ENCODE measurements at places on chromosomes 3 and 15.

- DNase-seq, result peak; percentile 70
Observed at GRCh38 chr3:69209413-69209812, 87.0 kb upstream of the LMOD3 start.

GRCh38 chr3:13280811-13281506, 139.2 kb downstream of the NUP210 start:
- peak; percentile 70 for DNase-seq

- no peak for DNase-seq
Observed at GRCh38 chr3:70308760-70309159, 3.7 kb downstream of the MDFIC2 start.

DNA sequence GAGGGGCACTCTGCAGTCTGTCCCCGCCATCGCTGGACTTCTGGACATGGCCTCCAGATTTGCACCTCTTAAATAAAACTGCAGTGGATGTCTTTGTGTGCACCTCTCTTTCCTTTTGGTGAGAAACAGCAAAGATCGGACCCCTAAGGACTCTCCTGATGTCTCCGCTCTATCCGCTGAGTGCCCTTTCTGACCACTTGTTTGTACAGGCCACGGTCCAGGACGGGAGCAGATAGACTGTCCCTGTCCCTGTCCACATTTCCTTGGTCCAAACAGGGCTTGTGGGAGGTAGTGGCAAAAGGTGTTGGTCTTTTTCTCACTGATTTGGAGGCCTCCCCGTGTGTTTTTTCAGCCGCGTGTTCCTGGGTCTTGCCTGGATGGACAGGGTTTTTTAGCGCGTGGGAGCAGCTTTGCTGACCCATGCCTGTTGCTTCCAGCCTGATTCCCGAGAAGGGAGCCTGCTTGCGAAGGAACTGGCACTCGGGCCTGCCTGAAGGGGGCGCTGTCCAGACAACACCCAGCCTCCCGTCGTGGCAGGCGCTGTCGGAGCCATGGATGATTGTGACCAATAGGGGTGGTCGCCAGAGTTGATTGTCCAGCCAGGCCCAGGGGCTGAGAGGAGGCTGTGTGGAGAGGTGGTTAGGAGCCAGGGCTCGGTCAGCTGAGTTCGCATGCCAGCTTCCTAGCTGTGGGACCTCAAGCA, 13.2 kb upstream of the STAB1 start:
- DNase-seq, result no peak

- DNase-seq, result no peak
Observed at GRCh38 chr3:124780356-124780755, 50.1 kb downstream of the UMPS start.

DNA sequence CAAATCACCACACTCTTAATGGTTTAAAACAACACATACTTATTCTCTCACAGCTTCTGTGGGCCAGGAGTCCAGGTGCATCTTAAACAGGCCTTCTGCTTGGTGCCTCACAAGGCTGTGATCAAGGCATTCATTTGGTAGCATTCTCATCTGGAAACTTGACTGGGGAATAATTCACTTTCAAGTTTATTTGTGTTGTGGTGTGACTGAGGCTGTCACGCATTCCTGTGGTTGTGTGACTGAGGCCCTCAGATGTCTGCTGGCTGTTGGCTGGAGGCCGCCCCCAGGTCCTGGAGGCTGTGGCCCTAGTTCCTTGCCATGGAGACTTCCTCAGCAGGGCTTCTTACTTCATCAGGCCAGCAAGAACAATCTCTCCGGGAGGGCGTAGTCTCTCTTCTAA, 16.9 kb upstream of the FAM3D start:
- peak; percentile 62 for DNase-seq

DNA sequence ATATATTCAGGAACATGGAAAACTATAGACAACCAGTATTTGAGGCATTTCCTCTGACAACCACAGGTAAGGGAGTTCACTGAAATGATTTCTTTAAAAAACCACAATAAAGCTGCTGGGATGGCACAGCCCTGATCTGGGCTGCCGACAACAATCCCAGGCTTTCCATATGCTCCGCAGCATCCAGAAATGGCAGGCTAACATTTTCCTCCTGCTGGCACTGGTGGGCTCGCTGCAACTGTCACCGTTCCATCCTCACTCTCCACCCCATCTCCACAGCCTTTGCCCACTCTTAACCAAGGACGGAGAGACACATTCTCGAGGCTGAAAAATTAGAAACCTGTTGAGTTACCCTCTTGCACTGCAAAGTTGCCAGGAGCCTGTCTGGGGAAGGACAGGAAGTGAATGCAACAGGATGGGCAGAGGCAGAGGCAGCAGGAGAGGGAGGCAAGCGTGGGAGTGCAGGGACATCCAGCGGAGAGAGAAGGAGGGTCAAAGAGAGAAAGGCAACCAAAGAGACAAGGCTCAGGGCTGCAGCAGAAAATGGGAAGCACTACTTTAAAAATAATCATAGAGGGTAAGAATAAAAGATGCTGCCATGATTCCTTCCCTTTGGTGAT, 79.0 kb upstream of the ARRDC4 start:
- DNase-seq, result no peak

GRCh38 chr3:44506961-44507360, 29.5 kb upstream of the ZNF445 start:
- DNase-seq, result no peak

DNA sequence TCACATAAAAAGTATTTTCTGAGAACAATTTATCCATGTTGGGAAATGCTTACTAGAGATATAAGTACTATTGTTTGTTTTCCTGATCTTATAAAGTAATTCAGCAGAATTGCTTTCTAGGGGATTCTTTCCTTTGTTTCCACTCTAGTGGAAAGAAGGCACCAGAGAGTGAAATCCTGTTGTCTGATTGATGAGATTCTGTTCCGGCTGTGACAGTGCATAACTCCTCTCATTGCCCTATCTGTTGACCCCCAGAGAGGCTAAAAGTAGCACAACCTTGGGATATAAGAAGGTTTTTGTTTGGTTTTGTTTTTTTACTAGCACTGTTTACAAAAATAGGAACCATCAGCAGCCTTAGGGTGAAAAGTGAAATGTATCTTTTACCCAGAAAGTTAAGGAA, 114.1 kb downstream of the ALCAM start:
- no peak for DNase-seq

DNA sequence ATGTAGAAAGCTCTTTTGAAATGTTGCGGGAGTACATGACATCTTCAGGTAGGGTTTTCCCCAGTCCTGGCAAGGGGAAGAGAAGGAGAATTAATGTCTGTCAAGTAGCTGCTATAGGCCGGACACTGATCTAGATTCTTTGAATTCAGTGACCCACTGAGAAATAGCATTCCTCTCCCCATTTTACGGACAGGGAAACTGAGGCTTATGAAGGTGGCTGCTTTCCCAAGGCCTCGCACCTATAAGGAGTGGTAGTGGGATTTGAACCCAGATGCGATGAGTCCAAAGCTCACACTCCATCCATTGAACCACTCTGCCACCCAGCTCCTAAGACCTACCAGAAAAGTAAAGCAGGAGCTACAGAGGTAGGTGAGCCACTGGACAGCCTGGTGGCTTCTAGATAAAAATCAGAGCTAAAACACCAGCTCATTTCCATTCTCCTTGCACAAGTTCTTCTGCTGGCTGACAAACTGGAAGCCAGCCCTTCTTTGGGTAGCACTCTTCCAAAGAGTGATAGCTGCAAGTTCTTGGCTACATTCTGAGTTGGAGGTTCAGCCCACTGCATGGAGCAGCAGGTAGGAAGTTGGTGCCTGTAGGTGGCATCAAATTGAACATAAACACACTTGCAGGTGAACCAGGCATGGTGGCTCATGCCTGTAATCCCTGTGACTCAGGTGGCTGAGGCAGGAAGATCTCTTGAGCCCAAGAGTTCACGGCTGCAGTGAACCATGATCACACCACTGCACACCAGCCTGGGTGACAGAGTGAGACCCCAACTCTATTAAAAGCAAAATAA, 22.0 kb downstream of the ZNF710 start:
- DNase-seq, result no peak

- DNase-seq, result no peak
Observed at GRCh38 chr3:57825116-57825515, 69.0 kb downstream of the SLMAP start.

DNA sequence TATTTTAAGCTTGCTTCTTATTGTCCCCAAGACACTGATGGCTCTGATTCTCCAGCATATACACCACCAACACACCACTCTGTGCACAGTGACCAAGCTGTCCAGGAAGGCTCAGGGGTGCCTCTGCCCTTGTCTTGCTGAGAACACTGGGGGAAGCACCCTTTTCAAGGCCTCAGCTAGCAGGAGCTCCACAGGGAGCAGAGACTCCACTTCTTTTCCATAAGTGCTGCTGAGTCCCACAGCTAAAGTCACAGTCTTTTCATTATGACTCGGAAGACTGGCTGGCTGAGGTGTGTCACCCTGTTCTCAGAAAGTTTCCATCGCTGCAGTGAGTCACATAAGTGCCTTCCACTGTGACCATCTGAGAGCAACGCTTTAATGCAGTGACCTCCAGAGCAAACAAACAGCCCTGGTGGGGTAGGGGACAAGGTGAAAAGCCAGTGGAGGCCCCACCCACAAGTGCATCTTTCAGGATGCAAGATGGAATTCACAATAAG, 226.9 kb upstream of the CHRNA7 start:
- DNase-seq, result no peak

DNA sequence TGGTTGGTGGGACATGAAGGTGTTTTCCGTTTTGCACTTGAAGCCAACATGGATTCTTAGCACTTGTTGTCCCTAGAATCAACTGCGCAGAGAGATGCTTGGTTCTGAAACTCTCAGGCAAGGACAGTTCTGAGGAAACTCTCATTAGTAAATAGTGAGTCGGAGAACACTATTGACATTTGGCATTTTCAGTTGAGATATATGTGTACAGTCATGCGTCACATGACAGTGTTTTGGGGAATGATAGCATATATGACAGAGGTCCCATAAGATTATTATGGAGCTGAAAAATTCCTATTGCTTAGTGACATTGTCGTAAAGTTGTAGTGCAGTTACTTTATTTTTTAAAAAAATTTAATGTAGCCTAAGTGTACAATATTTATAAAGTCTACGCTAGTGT, 5.8 kb downstream of the APBA2 start:
- no peak for DNase-seq

- DNase-seq, result no peak
Observed at GRCh38 chr3:2976796-2977195, 133.4 kb downstream of the IL5RA start.

GRCh38 chr3:27724459-27725197, 2.5 kb upstream of the EOMES start:
- DNase-seq, result no peak

DNA sequence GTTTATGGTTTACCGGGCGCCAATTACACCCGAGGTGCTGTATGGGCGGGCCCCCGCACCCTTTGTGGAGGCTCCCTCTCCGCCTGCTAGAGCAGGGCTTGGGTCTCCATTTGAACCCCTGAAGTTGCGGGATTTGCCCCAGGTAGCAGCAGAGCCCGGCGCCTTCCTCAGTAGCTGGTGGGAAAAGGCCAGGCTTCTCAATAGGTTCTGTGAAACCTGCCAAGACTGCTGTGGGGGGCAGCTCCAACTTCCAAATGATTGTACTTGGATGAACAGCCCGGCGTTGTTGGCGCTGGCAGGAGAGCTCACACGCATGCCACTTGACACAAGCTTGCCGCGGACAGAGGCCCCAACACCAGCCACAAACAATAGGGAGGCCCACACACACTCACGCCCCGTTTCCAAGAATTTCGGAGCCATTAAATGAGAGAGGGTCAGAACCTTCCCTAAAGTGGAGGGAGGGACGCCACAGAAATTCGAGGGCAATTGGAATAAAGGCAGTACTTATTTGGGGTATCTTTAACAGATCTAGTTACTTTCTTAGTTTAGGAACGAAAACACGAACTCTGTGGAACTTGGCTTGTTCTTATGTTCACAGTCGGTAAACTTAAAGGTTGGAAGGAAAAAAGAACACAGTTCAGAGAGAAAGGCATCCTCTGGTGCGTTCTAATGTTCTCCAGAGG, 1.4 kb downstream of the EPHB3 start:
- DNase-seq, result no peak

- no peak for DNase-seq
Observed at GRCh38 chr15:100134586-100134985, 207.2 kb downstream of the ADAMTS17 start.

DNA sequence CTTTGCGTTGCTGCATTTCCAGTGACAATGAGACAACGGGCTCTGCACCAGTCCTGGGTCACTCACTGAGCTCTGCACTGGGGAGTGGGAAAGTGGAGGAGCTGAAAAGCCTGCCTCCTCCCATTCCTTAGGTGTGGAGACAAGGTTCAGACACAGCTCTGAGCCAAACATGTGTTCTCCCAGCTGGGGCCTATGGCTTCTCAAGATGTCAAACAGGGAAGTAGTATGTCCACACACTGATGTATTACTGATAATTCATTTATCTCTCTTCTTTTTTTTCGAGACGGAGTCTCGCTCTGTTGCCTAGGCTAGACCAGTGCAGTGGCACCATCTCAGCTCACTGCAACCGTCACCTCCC, 90.2 kb upstream of the SLC4A7 start:
- no peak for DNase-seq

GRCh38 chr3:196246612-196247308, 30.4 kb downstream of the SLC51A start:
- peak; percentile 68 for DNase-seq

DNA sequence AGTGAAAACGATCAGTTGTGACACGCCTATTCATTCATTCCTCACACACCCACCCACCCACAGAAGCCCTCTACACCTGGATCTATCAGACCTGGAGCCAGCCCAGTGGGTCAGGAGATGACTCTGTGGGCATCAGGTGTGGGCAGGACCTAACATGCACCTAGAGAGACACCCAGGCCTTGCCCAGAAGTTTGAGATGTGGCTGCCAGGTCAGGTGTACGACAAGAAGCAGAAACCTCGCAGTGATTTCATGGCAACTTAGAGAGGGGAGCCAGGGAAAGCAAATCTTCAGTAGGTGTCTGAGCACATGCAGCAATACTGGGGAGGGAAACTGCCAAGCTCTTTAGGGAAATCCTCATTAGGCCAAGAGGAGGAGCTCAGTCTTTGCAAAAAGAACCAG, 264.7 kb upstream of the ROPN1 start:
- no peak for DNase-seq

DNA sequence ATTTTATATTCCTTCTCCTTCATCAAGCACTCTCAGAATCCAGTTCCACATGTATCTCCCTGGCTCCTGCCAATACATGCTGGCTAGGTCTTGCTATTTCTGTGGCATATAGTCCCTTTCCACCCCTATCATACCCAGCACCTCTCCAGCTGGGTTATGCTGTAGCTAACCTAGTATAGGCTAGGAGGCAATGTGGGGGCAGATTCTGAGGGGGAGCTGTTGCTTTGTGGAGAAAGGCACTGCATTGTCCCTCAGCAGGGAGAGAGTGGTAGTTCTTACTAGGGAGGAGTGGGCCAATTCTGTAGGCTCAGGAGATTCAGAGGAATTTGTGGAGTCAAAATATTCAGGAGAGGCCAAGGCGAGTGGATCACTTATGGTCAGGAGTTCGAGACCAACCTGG, 39.4 kb upstream of the UBL7 start:
- no peak for DNase-seq

GRCh38 chr3:120214176-120214575, 70.8 kb downstream of the GPR156 start:
- DNase-seq, result no peak

GRCh38 chr3:26718315-26718714, 95.7 kb downstream of the LRRC3B start:
- no peak for DNase-seq
